H7 (cell line): ENCODE measurements at places on chromosomes 12 and 14. TPM values are rescaled to one million over a fixed set of nuclear protein-coding genes. Genes with fewer than 3 reads are reported as not detected.
A peak's percentile ranks its signal among the peaks of the same experiment; 100 is the strongest.

- no peak for DNase-seq
Measured at GRCh38 chr14:97945631-97946030, 1148.4 kb downstream of the VRK1 start.

DNA sequence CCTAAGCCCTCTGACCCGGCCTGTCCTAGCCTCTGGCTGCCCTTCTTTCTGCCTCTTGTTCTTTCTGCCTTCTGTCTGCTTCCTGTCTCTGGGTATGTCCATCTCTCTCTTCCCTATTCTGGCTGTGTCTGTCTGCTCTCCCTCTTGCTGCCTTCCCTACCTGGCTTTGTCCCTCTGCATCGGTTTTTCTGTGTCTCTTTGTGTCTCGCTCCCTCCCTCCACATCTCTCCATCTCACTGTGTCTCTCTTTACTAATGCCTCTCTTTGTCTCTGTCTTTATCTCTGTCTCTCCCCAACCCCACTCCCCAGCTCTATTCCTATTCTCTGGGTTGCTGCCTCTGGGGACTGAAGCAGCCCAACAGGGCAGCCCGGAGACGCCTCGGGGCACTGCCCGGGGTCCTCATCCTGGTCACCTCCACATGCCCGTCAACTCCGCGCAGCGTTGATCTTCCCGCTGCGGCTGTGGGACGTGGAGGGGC is 10.1 kb downstream of the SHMT2 start:
- no peak for DNase-seq

DNA sequence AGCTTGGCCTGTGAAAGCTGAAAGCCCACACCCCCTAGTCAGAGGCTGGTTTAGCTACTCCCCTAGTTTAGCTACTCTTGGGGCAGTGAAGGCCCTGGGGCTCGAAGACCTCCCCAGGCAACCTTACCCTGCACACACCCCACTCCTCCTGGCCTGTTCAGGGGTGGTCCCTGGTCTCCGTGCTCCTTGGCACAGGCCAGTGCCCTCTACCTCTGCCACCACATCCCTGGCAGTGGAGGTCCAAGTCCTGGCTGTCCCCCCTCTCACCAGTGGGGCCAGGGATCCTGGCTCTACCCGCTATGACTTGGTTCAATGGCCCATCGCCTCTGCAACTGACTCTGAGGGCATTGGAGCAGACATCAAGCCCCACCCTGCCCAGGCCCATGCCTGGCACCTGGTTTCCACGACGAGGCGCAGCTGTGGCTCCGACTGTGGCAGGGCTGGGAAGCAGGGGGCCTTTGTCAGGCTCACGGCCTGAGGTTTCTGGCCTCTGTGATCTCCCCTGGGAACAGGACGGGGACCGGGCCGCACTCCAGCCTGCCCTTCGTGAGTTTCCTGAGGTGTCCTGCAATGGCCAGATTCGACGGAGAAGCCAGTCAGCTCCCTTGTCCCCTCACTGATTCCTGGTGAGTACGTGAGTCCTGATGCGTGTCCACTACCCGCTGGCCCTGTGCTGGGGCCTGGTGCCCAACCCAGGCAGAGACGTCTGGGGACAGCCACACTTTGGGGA is 5.7 kb downstream of the TMEM121 start:
- DNase-seq, result peak; percentile 49

DNA sequence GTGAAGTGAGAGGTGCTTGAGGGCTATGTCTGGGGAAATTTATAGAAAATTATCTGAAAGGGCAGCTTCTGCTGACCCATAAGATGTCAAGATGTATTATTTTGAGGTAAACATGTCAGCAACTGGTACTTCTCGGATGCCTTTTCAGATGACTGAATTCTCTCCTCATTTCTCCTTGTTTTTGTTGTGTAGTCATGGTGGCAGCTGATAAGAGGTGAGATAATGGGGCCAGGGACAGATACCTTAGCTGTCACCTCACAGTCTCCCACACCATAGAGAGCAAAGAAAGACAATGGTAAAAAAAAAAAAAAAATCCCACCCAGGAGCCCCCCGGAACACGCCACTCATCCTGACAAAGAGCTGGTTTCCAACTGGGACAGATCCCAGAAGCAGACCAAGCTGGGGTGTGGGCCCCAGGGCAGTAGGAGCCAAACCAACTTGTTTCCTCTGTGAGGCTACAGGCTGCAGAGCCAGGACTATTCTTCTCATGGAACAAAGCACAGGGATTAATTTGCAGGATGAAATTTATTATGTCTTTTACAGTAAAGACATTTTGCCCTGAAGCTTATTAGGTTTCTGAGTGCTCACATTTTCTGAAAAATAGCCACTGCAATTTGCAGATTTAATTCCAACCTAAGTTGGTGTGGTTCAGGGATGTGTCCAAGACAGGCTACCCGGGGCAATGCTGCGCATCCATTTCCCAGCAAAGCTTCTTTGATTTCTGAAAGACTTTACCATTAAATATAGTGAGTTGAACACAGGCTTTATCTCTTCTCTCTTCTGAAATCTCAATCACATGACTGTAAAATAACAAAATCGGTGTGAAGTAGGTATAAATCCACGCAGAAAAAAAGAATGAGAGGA is 52.2 kb downstream of the NDUFA12 start:
- no peak for DNase-seq

Gene PIWIL1
- not detected in 2 replicates for total RNA-seq

GRCh38 chr12:107525719-107526554 is 159.7 kb upstream of the PWP1 start:
- DNase-seq, result no peak

GRCh38 chr12:30448038-30448437 is 247.6 kb downstream of the IPO8 start:
- no peak for DNase-seq

DNA sequence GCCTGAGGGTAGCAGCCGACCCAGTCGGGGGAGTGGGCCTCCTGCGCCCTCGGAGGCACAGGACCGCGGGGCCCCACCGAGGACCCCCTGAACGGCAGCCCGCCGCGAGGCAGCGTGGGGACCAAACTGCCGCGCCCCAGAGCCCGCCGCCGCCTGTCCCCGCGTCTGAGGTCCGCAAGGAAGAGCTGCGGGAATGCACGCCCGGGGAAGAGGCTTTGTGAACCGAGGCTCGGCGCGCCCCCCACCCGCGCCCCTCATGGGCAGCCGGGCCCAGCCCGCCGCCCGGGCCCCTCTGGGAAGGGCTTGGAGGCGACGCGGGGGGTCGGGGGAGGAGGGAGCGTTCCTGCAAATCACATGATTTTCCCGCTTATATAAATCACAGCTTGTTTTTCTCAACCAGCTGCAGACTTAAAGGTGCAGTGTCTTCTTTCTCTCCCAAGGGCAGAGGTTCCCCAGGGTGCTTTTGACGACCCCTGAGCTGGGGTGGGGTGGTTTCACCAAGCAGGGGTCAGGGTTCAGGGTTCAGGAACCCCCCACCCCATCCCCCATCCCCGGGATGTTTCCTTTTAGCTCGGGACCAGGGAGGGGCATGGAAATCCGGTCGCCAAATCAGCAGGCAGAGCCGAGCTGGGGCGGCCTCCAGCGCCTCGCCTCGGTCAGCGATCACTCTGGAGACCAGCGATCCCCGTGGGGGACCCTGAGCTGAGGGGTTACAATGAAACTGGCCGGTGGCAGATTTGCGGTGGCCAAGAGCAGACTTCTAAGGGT is 44.7 kb upstream of the ATP23 start:
- peak; percentile 88 for DNase-seq

Gene COX8C
- total RNA-seq, result not detected in 2 replicates

DNA sequence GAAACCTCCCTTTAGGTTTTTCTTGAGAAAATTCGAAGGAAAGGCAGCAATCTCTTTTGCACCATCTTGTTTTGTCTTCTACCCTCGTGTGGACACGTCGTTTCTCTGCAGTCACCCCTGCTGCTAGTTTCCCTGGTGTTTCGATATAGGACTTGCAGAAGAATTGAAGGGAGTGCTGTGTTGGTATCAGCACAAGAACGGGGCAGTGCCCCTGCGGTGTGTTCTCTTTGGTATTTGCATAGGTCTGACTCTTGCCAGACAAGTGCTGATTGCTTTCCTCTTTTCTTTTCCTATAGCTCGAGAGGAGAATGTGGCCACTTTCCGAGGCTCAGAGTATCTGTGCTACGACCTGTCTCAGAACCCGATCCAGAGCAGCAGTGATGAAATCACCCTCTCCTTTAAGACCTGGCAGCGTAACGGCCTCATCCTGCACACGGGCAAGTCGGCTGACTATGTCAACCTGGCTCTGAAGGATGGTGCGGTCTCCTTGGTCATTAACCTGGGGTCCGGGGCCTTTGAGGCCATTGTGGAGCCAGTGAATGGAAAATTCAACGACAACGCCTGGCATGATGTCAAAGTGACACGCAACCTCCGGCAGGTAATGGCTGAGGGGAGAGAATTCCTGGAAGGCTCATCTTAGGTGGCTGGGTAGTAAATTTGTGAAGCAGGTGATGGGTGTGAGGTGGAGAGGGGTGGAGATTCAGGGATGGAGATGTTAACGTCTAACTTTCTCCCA is 474.8 kb downstream of the NRXN3 start:
- DNase-seq, result peak; percentile 12

- DNase-seq, result peak; percentile 97
Measured at GRCh38 chr12:57242691-57243454, 8.1 kb downstream of the STAC3 start.

GRCh38 chr14:32821964-32822653 is 116.6 kb upstream of the NPAS3 start:
- no peak for DNase-seq

- no peak for DNase-seq
Measured at GRCh38 chr12:69835081-69835480, 10.1 kb downstream of the MYRFL start.

GRCh38 chr14:42703501-42703900 is 1096.8 kb downstream of the LRFN5 start:
- no peak for DNase-seq

Gene GDF3
- total RNA-seq, result 144 and 172 TPM in 2 replicates

DNA sequence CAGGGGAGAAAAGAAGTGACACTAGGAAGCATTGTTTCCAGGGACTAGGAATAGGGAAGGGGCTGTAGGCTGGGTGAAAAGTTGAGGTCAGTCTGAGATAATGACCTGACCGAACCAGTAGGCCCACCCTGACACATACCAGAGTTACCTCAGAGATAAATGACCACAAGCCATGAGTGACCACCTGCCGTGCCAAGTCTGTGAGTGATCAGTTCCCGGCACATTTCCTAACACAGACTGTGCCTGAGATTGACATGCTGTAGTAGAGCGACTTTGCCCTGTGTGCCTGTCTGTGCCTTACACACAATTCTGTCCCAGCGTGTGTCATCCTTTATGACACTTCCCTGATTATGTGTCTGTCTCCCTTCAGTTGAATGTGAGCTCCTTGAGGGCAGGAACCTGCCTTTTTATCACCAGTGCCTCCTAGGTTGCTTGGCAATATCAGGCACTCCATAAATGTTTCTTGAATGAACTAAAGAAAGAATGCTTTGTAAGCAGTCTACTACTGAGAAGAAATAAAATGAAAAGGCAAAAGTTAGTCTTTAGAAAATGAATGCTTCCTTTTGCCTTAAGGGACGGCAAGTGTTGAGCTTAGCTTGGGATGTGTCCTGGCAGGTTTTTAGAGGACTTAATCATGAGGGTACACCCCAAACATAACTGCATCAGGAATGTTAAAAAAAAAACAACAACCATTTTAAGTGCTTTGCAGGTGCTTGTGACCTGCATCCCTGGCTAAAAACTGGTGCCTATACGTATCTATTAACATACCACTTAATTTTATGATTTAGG is 9.6 kb upstream of the SSPN start:
- no peak for DNase-seq

DNA sequence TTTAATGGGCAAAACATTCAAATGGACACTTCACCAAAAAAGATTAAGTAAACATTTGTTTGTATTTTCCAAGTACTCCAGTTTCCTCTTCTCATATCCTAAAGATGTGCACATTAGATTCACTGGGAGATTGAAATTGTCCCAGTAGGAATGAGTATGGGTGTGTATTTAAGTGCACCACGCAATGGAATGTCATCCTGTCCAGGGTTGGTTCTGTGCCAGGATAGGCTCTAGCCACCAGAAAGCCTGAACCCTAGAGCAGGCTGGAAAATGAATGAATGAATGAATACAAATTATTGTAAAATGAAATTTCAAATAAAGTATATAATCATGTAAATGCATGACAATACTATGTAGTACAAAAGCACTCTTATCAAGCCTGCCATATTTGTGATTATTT is 14.0 kb downstream of the CEP83 start:
- no peak for DNase-seq

DNA sequence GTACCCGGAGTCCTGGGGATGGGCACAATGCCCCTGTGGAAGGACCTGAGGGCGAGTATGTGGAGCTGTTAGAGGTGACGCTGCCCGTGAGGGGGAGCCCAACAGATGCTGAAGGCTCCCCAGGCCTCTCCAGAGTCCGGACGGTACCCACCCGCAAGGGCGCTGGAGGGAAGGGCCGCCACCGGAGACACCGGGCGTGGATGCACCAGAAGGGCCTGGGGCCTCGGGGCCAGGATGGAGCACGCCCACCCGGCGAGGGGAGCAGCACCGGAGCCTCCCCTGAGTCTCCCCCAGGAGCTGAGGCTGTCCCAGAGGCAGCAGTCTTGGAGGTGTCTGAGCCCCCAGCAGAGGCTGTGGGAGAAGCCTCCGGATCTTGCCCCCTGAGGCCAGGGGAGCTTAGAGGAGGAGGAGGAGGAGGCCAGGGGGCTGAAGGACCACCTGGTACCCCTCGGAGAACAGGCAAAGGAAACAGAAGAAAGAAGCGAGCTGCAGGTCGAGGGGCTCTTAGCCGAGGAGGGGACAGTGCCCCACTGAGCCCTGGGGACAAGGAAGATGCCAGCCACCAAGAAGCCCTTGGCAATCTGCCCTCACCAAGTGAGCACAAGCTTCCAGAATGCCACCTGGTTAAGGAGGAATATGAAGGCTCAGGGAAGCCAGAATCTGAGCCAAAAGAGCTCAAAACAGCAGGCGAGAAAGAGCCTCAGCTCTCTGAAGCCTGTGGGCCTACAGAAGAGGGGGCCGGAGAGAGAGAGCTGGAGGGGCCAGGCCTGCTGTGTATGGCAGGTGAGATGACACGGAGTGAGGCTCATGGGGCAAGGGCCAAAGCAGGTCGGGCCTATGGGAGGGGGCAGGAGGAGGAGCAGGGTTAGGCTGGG is 4.5 kb downstream of the ARHGEF40 start:
- DNase-seq, result peak; percentile 43

- DNase-seq, result no peak
Measured at GRCh38 chr12:95870897-95871296, 12.1 kb downstream of the SNRPF start.

GRCh38 chr14:101589486-101590015 is 28.3 kb downstream of the DIO3 start:
- DNase-seq, result no peak

GRCh38 chr12:55673638-55674037 is 34.1 kb downstream of the ITGA7 start:
- DNase-seq, result no peak

DNA sequence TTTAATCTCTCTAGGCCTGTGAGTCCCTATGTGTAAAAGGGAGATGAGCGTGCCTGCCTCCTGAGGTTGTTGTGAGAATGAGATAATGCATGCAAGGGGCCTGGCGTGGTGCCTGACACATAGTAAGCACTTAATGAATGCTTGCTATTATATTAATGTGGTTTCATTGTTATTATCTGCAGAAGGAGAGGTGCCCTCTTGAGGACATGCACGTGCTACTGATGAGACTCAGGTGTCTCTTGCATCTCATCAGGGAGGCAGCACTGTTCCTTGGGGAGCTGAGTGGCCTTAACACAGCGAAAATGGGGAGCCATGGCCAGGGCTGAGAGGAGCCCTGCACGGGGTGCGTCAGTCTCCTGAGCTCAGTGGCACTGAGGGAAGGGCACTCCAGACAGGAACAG is 29.9 kb upstream of the BCDIN3D start:
- DNase-seq, result no peak

Gene ACOT6
- total RNA-seq, result not detected in 2 replicates

- no peak for DNase-seq
Measured at GRCh38 chr14:33580231-33580749, 370.6 kb downstream of the EGLN3 start.
